Memory B cell (primary cell): ENCODE measurements at places on chromosomes 4 and X.

GRCh38 chr4:81647388-81647787, 175.7 kb upstream of the RASGEF1B start:
- no peak for DNase-seq

GRCh38 chrX:132114607-132115006, 13.2 kb downstream of the FRMD7 start:
- DNase-seq: no peak

GRCh38 chr4:87805971-87806370, 6.6 kb downstream of the IBSP start:
- no peak for DNase-seq

- DNase-seq: no peak
These were observed 731 bp upstream of the AMMECR1 start for GRCh38 chrX:110318664-110318968.

GRCh38 chr4:171846232-171846631, 33.0 kb downstream of the GALNTL6 start:
- peak; percentile 8 for DNase-seq

- no peak for DNase-seq
These were observed 15.3 kb downstream of the ABCD1 start for GRCh38 chrX:153739754-153740486.

DNA sequence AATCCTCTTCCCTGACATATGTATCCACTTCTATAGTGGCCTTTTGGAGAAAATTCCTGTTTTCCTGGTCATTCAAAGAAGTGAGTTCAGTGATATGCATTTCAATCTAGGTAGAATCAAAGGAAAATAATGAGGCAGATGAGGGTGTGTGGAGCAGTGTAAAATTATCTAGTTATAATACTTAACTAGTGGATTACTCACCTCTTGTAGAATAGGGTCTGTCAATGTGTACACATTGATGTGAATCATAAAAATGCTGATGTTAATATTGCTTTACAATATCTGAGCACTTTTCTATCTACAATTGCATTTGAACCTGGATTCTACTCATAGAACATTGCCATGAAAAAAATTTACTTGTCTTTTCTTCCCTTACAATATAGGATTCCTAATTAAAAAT, 293.5 kb downstream of the GBA3 start:
- DNase-seq: no peak

DNA sequence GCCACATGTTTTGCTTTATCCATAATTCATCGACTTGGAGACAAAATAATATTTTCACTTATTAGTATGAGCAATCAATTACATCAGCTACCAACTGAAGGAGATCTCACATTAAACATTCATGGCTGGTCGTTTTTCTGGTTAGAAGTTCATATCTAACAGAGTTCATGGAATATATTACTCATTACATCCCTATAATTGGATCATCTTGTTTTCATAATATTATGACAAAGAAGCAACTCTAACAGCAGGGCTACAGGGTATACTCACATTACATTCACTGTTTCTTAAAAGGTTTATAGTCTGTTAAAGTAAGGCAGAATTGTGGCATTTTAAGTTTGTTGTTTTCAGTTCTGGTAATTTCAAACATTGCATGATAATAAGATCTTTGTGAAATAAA, 33.0 kb downstream of the GSTCD start:
- no peak for DNase-seq

- DNase-seq: no peak
These were observed 48.8 kb downstream of the DKK2 start for GRCh38 chr4:106987311-106987710.

DNA sequence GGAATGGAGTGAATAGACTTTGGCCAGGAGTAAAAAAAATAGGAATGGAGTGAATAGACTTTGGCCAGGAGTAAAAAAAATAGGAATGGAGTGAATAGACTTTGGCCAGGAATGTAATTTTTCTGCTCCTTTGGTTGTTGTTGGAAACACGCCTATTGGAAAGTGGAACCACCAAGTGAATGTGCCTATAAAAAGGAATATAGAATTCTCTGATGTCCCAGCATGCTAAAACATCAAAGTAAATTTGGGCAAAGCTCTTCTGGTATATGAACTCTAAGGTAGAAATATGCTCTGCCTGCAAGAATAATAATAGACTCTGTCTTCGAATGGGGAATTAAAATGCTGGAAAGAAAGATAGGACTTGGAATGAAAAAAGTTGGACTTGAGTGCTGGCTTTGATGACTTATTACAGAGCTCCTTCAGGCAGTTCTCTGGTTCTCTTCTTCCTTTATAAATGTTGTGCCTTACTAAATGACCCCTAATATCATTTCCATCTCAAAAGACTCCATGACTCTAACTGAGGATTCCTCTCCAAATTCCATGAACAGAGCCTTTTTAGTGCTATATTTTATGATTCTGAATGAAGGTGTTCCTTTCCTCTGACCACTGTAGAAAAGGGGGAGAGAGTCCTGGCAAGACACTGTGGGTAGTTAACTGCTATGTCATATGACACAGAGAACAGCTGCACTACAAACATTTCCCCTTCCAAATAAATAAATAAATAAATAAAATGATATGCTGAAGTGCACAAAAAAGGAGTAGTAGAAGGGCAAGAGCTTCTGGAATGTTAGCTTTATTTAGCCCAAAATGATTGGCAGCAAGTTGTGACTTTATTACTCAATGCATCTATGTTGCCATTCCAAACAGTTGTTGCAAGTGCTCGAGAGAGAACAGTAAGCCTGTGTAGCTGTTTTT, 13.5 kb upstream of the GBA3 start:
- no peak for DNase-seq

- DNase-seq: no peak
These were observed 267.6 kb downstream of the TENM3 start for GRCh38 chr4:182510836-182511235.

GRCh38 chr4:165207016-165207430, 338 bp upstream of the KLHL2 start:
- DNase-seq: no peak

GRCh38 chr4:85688055-85688740, 213.2 kb downstream of the ARHGAP24 start:
- DNase-seq: no peak

DNA sequence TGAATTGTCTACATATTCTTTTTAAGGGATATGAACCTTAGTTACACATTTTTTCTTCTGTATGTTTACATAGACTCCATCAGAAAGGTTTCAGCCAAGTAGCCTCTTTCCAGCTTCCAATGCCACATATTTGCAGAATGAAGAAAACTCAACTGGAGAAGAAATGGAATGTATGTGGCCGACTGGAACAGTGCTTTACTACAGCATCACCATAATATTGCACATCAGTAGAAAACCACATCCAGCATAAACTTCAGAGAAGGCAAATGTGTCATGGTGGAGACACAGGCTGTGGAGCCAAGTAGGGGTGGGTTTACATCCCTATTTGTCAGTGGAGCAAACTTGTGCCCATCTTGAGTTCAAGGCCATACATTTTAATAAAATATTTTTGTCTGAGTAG, 204.8 kb upstream of the LDB2 start:
- DNase-seq: no peak

GRCh38 chrX:93673869-93674271, at the start of gene FAM133A:
TSS of gene FAM133A (plus strand) at chrX:93674206. CDS start at chrX:93709420, 35,214 bp downstream.
- DNase-seq: no peak

DNA sequence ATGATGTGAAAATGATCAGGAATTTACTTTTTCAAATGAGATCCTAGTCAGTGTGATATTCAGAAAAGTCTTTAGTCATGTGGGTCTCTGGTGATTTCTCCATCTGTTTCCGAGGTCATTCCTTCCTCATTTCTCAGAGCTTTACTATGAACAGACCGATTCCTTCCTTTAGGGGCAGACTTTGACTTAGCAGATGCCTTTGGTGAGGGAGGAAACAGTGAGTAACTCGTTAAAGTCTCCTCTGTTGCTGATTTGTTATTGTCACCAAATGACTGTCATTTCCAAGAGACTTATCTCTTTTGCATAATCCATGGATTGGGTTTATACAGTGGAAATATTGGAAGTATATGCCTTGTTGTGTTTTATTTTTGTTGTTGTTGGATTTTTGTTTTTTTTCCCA, 76.2 kb upstream of the CD99 start:
- no peak for DNase-seq

GRCh38 chrX:154650221-154650510, 3.2 kb downstream of the CTAG2 start:
- DNase-seq: no peak

DNA sequence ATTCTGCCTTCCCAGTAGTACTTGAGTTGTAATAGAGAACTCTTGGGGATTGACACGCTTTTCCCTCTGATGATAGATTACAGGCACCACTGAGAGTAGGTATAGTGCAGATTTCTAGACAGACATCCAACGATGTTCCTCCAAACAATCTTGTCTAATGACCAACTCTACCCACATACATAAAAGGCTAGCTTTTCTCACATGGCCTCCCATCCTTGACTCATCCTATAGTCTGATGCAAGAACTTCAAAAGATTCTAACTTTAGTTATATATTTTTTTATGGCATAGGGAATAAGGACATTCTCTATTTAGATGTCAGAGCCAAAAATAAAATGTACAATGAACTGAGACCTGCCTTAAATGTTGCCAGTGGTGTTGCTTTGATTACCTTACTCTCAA, 60.9 kb downstream of the GLRA2 start:
- DNase-seq: no peak

DNA sequence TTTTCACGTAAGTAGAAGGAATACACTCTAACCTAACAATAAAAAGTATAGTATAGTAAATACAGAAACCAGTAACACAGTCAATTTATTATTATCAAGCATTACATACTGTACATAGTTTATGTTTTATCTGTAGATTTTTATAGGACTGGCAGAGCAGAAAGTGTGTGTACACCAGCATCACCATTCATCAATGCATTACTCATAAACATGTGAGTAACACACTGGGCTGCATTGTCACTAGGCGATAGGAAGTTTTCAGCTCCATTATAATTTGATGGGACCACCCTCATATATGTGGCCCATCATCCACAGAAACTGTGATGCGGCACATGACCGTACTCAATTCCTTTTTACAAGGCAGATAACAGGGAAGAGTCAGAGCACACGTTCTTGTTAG, 137.8 kb upstream of the RBPJ start:
- DNase-seq: no peak

GRCh38 chr4:124468360-124468759, 244.2 kb downstream of the ANKRD50 start:
- DNase-seq: no peak

DNA sequence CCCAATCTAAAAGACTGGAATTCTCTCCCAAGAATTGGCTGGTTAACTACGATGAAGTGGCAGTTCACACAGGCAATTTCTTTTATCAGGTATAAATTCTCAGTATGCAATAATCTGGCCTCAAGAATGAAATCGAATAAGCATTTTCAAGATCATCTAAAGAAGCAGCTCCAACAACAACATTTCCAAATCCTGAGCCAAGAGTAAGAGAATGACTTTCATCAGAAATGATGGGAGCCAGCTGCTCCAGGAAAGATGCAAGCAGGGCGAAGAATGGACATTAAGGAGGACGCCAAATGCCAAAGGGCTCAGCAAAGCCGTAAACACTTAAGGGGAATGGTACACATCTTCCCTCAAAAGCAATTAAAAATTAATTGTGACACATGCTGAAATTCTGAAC, 12.0 kb downstream of the ADAMTS3 start:
- DNase-seq: no peak

DNA sequence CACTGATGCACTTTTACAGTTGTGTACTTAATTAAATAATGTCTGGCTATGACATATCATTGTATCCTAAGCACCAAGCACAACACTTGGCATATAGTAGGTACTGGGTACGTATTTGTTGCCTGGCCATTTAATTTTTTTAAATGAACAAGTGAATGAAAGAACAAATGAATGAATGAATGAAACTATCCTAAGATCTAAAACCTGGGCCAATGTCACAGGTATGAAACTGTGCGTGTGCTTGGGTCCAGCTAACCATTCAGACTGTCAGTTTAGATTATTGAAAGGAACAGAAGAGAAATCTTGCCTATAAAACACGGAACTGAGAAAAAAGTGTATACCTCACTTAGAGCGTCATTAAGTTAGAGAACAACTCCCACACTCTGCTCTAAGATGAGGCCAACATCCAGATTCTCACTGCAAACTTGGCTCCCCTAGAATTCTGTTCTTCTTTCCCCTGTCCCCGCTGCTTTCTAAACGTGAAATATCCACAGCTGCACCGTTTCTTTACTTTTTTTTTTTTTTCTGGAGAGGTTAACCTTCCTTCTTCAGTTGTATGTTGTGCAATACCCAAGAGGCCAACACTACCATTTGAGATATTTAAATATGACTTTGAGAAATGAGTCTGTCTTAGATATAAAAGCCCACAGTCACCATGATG, 17.3 kb upstream of the SEL1L3 start:
- DNase-seq: no peak

DNA sequence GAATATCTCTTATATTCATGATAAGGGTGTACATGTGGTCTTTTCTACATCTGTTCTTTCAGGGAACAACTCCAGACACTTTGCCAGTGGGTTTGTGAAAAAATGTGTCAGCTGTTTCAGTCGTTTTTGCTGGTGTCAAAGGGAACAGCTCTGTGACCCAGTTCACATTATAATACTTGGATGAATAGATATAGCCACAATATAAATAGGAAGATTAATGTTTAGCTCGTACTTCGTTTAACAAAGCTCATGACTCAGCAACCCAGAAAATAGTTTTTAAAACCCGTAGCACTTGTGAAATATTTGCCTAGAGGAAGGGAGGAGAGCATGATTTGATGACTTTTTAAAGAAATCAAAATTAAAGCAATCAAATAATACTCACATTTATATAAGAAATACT, 7.9 kb downstream of the LIAS start:
- no peak for DNase-seq

- no peak for DNase-seq
These were observed 392.0 kb upstream of the INTU start for GRCh38 chr4:127240764-127241105.

DNA sequence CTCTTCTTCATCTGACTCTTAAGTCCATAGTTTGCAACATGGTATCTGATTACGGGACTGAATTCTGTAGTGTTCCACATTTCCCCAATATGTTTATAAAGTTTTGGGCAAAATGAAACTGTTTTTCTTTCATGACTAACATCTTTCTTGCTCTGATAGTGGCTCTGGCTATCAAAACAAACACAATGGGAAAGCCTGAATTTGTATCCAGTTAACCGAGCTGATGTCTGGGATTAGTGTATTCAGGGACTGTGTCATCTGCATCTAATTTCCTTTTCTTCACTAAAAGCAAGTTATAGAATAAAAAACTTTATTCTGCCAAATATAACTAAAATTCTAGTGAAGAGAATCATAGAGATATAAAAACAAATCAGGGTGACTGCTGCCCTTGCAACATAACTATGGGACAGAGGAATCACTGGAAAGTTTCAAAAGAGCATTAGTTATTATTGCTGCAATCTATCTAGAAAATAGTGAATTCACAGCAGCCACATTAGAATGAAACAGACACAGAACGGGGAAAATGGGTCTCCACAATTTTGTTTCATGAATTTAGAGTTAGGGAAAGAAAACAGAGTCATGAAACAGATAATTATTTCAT, 61.3 kb downstream of the ANTXR2 start:
- DNase-seq: no peak

DNA sequence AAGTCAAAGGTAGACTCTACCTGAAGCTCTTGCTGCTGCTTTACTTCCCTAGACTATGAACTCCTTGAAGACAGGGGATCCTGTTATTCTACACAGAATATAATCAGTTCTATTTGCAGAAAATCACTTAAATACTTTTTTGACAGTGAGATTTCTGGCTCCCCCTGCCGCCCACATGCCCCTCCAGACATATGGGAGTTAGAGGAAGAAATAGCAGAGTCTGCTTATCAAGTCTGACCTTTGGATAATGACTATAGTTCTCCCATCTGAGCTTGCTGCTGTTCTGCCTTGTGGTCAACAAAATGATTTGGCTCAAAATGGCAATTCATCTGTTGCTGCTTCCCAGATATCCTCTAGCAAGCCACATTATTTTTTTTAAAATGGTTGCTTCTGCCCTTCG, 101.1 kb downstream of the ENOX2 start:
- DNase-seq: no peak
